ENCODE measurements at places on chromosomes 2 and 18. TPM values are rescaled to one million over a fixed set of nuclear protein-coding genes. Genes with fewer than 3 reads are reported as not detected.

GRCh38 chr2:124283096-124283495 is 258.0 kb downstream of the CNTNAP5 start:
- H3K4me1 ChIP-seq: no peaks in the 10 kb centered on the region
- DNase-seq: peak; percentile 39
- no peak overlapping the region for H3K27ac ChIP-seq
- H3K36me3 ChIP-seq: no peaks in the 10 kb centered on the region
- no peaks in the 10 kb centered on the region for H3K27me3 ChIP-seq

- no peak overlapping the region for H3K4me3 ChIP-seq
- no peaks in the 10 kb centered on the region for H3K27me3 ChIP-seq
- DNase-seq: no peak
- no peaks in the 10 kb centered on the region for H3K36me3 ChIP-seq
- no peak overlapping the region for H3K27ac ChIP-seq
- no peaks in the 10 kb centered on the region for H3K4me1 ChIP-seq
These were observed 292.5 kb downstream of the NUP35 start for GRCh38 chr2:183416753-183417152.

The HOXD8 gene
- total RNA-seq: not detected

- H3K4me1 ChIP-seq: no peaks in the 10 kb centered on the region
- DNase-seq: no peak
- H3K27ac ChIP-seq: no peak overlapping the region
- no peaks in the 10 kb centered on the region for H3K27me3 ChIP-seq
- no peak overlapping the region for H3K4me3 ChIP-seq
- no peaks in the 10 kb centered on the region for H3K36me3 ChIP-seq
These were observed 71.3 kb upstream of the ZNF521 start for GRCh38 chr18:25423267-25423666.

The SELENOI gene
- 10.7 TPM for total RNA-seq

- peaks cover 50% of the 10 kb centered on the region for H3K36me3 ChIP-seq
- H3K27me3 ChIP-seq: no peaks in the 10 kb centered on the region
- H3K4me3 ChIP-seq: no peak overlapping the region
These were observed 28.8 kb downstream of the FN1 start for GRCh38 chr2:215407061-215407460.

The VIT gene
- total RNA-seq: 0.29 TPM
